ENCODE measurements at places on chromosomes 3 and 15.
A peak's percentile ranks its signal among the peaks of the same experiment; 100 is the strongest.

GRCh38 chr3:20572473-20572872 is 386.5 kb upstream of the SGO1 start:
- H3K36me3 ChIP-seq, result no peaks in the 10 kb centered on the region
- H3K4me1 ChIP-seq, result no peaks in the 10 kb centered on the region
- no peak overlapping the region for H3K4me3 ChIP-seq
- no peaks in the 10 kb centered on the region for H3K27me3 ChIP-seq
- DNase-seq, result no peak

DNA sequence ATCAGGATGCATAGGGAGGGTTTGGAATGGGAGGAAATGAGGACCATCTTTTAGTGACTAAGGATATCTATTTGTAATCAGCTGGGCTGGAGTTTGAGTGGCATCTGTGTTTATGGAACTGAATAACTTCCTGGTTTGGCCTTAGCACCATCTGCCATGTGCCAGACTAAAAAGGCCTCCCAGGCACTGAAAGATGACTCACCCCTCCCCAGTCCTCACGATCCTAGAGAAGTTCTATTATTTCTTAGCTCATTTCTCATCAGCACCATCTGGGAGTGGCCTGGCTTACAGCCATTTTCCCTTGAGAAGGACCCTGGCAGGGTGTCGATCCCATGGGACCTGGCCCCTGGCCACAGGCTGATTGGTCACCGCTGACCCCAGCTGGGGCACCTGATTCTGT is 23.9 kb upstream of the CTXND1 start:
- H3K36me3 ChIP-seq, result no peaks in the 10 kb centered on the region
- H3K4me1 ChIP-seq, result no peaks in the 10 kb centered on the region
- H3K27ac ChIP-seq, result no peak overlapping the region
- no peaks in the 10 kb centered on the region for H3K27me3 ChIP-seq
- no peak overlapping the region for H3K4me3 ChIP-seq

DNA sequence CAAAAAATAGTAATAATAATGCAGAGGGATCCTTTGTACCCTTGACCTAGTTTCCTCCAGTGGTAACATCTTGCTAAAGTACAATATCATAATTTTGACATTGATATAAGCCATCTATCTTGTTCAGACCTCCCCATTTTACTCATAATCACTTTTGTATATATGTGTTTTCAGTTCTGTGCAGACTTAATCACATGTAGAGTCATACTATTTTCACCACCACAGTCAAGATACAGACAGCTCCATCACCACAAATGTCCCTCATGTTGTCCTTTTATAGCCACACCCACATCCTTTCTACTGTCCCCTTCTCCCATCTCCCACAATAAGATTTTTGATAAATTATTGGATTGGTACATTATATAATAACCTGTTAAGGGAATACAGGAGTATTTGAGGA is 25.4 kb downstream of the ZNF609 start:
- H3K4me3 ChIP-seq, result no peak overlapping the region
- no peaks in the 10 kb centered on the region for H3K36me3 ChIP-seq
- H3K27me3 ChIP-seq, result no peaks in the 10 kb centered on the region
- H3K27ac ChIP-seq, result no peak overlapping the region
- no peak for DNase-seq

GRCh38 chr3:31918179-31919150 is 62.6 kb downstream of the OSBPL10 start:
- peaks cover 7% of the 10 kb centered on the region for H3K4me1 ChIP-seq
- no peak overlapping the region for H3K4me3 ChIP-seq
- H3K36me3 ChIP-seq, result no peaks in the 10 kb centered on the region
- no peak overlapping the region for H3K27ac ChIP-seq

GRCh38 chr3:13263770-13264467 is 156.2 kb downstream of the NUP210 start:
- no peak overlapping the region for H3K27ac ChIP-seq
- peaks cover 17% of the 10 kb centered on the region for H3K4me1 ChIP-seq
- no peaks in the 10 kb centered on the region for H3K27me3 ChIP-seq
- H3K36me3 ChIP-seq, result no peaks in the 10 kb centered on the region
- H3K4me3 ChIP-seq, result no peak overlapping the region
- no peak for DNase-seq

GRCh38 chr3:52525680-52526561 is 7.7 kb downstream of the NT5DC2 start:
- H3K4me3 ChIP-seq, result no peak overlapping the region
- peak overlapping the region; percentile 18 for H3K27ac ChIP-seq
- no peak for DNase-seq
- H3K4me1 ChIP-seq, result peaks cover 38% of the 10 kb centered on the region
- H3K27me3 ChIP-seq, result no peaks in the 10 kb centered on the region

DNA sequence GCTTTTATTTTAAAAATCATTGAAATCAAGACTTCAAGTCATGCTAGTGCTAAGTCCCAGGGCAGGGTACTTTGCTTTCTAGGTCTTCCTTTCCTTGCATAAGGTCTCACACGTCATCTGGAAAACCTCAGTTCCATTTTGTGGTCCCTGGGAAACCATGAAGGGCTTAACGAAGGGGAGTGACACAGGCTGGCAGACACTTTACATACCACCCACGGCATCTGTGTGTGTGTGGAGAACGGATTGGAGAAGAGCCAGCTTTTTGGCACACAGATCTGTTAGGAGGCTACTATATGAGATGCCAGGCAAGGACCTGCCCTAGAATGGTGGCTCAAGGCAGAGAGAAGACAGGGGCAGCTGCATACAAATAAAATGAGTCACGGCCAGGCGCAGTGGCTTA is 107.5 kb upstream of the NSMCE3 start:
- H3K4me3 ChIP-seq, result no peak overlapping the region
- H3K27me3 ChIP-seq, result no peaks in the 10 kb centered on the region
- H3K27ac ChIP-seq, result no peak overlapping the region
- no peaks in the 10 kb centered on the region for H3K36me3 ChIP-seq
- DNase-seq, result no peak

DNA sequence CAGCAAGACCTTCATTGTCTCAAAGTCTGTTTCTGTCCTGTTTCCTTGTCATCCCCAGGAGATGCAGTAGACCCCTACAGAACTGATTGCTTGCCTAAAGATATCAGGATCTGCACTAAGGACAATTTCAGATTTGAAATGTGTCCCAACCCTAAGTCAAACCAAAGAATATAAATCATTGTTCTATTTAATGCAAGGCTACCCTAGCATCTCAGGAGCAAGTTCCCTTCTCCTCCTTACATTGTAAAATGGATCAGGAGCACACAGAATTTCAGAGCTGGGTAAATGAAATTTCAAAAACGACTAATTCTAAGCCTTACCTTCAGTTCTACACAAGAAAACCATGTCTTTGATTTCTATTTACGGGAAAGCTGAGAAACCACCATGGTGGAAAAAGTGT is 360.9 kb upstream of the KCNH8 start:
- H3K27me3 ChIP-seq, result no peaks in the 10 kb centered on the region
- H3K27ac ChIP-seq, result no peak overlapping the region
- no peaks in the 10 kb centered on the region for H3K36me3 ChIP-seq
- no peak for DNase-seq
- H3K4me3 ChIP-seq, result no peak overlapping the region

- no peaks in the 10 kb centered on the region for H3K27me3 ChIP-seq
- no peaks in the 10 kb centered on the region for H3K36me3 ChIP-seq
- no peak for DNase-seq
- H3K4me1 ChIP-seq, result no peaks in the 10 kb centered on the region
- H3K4me3 ChIP-seq, result no peak overlapping the region
- no peak overlapping the region for H3K27ac ChIP-seq
Measured at GRCh38 chr3:22900296-22900695, 302.8 kb upstream of the UBE2E2 start.

DNA sequence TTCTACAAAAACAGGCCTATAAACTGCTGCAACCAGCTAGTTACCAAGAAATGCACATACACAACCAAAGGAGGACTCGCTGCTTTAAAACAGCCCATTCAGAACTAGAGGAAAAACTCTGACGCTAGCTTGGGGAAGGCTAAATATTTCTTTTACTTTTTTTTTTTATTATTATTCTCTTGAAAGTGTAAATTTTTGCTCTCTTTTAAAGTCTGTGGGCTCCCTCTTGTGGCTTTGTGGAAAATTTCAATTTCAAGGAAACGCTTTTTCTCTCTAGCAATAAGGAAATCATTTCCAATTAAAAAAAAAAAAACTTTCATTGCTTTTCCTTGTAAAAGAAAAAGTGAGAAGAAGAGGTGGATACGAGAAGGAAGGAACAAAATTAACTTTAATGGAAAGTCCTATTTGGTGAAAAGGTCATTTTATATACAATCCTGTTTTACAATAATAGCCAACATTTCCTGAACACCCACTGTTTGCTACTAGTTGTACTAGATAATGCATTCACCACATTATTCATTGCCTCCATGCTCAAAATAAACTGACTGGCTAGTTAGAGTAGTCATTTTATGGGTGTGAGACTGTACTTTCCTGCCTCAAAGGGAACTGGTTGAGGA is 51.2 kb upstream of the SAMMSON start:
- DNase-seq, result no peak
- no peaks in the 10 kb centered on the region for H3K36me3 ChIP-seq
- no peaks in the 10 kb centered on the region for H3K27me3 ChIP-seq
- no peak overlapping the region for H3K4me3 ChIP-seq
- peaks cover 6% of the 10 kb centered on the region for H3K4me1 ChIP-seq

- H3K4me1 ChIP-seq, result no peaks in the 10 kb centered on the region
- peak overlapping the region; percentile 41 for H3K27ac ChIP-seq
- peak; percentile 30 for DNase-seq
- H3K27me3 ChIP-seq, result no peaks in the 10 kb centered on the region
- peak overlapping the region; percentile 4 for H3K4me3 ChIP-seq
Measured at GRCh38 chr3:107421170-107421792, 44.0 kb downstream of the CCDC54 start.

- DNase-seq, result peak; percentile 26
- H3K27me3 ChIP-seq, result no peaks in the 10 kb centered on the region
- no peak overlapping the region for H3K4me3 ChIP-seq
- H3K36me3 ChIP-seq, result no peaks in the 10 kb centered on the region
Measured at GRCh38 chr15:57410373-57410772, 34.1 kb downstream of the CGNL1 start.
